K562 (cell line): ENCODE measurements at places on chromosomes 3 and 15.

- peak; percentile 18 for DNase-seq
These were observed 542 bp downstream of the PLOD2 start for GRCh38 chr3:146160321-146160963.

GRCh38 chr3:46350262-46350565 lies 3.7 kb upstream of the CCR2 start:
- DNase-seq = no peak

DNA sequence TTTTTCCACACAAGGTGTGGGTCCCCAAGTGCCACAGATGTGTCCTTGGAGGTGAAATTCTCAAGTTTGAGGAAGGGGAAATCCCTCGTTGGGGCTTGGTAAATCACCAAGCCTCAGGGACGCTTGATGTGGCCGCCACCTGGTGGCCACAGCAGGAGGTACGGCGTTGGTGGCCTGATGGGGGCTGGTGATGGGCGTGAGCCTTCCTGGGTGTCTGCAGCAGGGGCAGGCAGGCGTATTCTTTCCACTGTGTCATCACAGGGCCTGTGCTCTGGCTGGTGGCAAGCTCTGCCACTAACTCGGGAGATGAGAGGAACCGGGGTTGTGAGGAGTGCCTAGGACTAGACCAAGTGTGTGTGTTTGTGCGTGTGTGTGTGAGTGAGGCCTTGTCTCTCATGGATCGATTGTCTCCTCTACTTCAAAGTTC lies 4.2 kb downstream of the ACOX2 start:
- peak; percentile 76 for DNase-seq

DNA sequence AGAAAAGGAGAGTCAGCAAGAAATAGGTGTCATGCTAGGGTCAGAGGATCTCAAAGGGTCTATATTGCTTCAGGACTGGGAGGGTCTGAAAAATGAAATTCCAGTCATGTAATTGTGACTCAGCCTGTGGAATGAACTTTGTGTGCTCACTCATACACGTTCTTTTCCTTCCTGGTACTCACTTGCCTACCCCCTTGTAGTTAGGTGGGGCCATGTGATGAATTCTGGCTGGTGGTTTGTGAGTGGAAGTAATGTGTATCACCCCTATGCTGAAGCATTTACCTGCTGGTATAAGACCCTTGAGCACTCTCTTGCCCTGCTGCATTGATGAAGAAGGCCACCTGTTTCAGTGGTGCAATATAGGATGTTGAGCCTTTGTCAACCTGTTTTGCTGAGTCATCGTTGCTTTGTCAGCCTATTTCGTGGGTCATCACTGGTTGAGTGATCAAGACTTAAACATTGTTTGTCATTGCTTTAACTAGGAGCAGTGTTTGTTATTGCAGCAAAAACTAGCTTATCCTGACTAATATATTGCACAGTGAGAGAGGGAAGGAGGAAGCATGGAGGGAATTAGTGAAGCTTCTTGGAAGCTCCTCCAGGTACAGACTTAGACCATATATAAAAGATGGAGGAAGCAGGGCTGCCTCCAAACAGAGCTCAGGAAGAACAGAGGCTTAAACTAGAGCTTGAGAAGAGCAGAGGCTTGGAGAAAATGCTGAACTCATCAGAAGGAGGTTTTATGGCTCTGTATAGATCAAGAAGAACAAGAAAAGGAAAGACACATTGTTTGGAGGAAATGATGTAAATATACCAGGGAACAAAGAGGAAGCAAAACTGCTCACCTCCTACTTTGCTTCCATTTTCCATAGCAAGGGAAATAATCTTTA lies 28.9 kb downstream of the TLNRD1 start:
- DNase-seq = no peak
